ENCODE measurements at places on chromosomes 11 and 22.

DNA sequence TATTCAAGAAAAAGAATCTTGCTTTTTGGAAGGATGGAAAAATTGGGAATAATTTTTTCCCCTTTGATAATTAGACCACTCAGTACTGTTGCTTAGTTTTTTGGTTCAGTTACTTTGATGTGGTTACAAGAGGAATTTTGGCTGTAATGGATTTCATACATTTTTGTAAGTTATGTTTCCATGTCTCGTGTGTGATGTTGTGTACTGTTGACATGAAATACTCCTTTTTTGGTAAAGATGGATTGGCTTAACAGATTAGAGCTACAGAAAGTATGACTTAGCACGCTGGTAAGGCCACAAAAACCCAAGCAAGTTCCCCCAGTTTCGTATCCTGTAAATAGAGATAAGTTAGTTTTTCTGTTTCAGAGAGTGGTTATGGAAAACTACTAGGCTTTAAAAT, 11.9 kb downstream of the TBCEL start:
- DNase-seq, result no peak

- DNase-seq, result no peak
Measured at GRCh38 chr11:74102321-74102720, 68.5 kb downstream of the C2CD3 start.

DNA sequence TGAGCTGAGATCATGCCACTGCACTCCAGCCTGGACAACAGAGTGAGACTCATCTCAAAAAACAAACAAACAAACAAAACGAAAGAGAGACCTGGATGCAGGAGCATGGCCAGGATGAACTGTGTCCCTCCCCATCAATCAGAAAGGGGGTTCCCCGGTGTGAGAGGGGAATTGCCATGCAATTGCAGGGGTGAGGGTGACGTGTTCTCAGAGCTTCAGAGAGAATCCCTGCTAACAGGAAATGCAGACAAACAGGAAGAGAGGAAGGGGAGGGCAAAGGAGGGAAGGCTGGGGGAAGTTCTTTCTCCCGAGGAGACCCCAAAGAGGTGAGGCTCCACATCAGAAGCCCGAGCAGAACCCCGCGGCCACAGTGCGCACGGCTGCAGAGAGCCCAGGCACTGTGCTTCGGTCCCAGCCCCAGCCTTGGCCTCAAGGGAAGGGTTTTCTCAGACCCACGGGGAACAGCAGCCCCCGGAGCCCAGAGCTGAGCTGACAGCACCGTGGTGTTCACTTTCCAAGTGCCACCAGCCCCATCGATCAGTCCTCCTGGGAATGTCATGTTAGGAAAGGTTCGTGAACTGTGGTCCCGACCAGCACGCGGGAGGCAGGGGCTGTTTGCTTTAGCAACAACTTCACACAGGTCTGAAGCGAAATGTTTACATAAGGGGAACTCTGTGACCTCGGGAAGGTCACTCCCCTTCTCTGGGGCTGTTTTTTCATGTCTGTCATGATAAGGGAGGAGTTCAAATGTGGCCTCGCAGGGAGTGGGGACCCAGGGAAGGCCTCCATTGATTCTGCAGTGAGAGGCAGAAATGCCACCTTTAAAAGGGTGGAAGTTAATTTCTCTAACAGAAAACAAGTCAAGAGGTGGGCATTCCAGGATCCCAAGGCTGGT, 108.0 kb upstream of the ANO1 start:
- DNase-seq, result no peak

DNA sequence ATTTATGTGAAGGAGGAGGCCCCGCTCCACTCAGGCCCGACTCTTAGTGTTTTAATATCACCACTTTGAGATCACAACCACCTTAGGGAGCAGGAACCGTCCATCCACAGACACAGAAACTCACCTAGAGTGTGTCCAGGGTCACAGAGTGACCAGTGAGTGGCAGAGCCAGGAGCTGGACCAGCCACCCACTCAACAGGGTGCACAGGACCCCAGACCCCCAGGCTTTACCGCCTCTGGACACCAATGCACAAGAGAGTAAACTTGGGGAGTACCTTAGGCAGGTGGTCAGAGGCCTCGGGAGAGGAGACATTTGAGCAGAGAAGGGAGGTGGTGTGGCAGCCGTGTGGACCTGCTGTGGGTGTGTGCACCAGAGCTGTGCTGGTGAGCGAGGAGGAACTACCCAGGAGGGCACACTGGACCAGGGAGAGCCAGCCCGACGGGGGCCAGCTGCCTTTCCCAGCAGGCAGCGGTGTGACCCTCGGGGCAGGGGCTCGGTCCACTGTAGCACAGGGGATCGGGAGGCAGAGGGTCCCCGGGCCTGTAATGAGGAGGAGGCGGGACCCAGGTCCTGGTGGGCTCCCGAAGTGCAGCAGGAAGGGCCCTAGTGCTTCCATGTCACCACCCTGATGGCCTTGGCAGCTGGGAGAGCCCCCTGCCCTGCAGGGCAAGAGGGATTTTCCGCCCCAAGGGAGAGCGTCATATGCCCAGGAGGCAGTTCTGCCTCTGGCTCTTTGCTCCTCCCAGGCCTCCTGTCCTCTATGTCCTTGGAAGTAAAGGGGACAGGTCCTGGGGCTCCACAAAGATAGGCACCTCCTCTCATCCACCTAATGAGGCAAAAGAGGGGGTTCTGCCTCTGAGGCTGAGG, 7.5 kb upstream of the NLRP6 start:
- DNase-seq, result no peak

DNA sequence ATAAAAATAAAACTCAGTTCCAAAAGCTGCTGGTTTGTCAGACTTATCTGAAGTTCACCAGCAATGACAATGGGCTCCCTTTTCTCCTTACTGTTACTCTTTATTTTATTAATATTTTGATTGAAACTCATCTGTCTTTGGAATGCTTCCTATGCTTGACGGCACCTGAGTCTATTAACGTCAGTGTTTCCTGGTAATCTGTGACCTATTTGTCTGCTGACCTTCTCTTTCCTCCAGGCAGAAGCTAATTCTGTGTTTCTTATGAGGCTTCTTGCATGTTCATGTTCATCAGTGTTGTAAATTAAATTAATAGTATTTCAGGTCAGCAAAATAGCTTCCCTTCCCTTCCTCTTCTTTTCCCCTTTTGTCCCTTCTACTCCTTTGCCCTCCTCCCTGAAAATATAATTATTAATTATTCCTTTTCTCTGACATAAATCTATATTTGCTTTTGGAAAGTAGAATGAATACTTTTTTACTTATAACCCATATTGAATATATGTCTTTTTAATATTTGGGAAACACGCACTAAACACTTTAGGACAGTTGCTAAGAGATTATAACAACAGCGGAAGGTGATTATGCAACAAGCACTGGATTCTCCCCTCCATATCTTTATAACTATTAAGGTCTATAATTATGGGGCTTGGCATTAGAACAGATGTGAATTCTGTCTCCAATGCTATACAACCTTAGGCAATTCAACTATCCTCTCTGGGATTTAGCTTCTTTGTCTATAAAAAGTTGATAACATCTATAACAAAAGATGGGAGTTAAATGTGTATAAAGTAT, 32.1 kb upstream of the PCF11 start:
- no peak for DNase-seq

DNA sequence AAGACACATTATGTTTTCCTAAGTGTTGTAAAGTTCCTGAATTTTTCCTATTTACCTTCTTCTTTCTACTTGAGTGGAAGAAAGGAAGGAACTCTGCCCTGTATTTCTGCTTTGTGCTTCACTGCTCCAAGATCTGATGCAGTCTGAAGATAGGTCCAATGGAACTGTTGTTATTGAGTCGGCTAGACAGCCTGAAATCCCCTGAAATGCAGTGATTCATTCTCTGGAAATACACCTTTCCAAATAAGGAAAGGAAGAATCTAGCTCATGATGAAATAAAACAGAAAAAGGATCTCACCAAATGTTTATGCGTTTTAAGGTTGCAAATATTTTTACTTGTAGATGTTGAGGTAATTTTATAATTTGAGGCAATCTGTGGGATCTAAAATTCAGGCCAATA, 322.8 kb downstream of the GUCY1A2 start:
- no peak for DNase-seq
